ENCODE measurements at places on chromosomes 2 and 18.

GRCh38 chr2:60549928-60550177 is 3.6 kb downstream of the BCL11A start:
- no peak for DNase-seq

- DNase-seq, result no peak
Measured at GRCh38 chr2:166230724-166231070, 102.9 kb upstream of the SCN1A start.

GRCh38 chr18:56245866-56246580 is 392.4 kb downstream of the TXNL1 start:
- no peak for DNase-seq

DNA sequence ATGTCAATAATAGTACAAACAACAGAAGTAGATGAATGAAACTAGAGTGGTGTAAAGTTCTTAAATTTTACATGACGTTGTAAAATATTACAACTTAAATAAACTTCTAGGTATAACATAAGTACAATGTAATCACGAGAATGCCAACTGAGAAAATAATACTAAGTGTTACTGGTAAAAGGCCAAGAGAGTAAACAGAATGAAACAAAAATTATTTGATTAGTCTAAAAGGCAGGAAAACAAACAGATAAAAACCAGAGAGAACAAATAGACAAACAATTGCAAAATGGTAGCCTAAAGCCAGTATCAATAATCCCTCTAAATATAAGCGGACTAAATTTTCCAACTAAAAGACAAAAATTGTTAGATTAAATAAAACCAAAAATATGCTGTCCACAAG is 71.9 kb downstream of the SMAD2 start:
- no peak for DNase-seq

- DNase-seq, result no peak
Measured at GRCh38 chr2:226829721-226830631, 5.9 kb upstream of the RHBDD1 start.

GRCh38 chr2:190530248-190530900 is 4.1 kb downstream of the NEMP2 start:
- DNase-seq, result no peak

DNA sequence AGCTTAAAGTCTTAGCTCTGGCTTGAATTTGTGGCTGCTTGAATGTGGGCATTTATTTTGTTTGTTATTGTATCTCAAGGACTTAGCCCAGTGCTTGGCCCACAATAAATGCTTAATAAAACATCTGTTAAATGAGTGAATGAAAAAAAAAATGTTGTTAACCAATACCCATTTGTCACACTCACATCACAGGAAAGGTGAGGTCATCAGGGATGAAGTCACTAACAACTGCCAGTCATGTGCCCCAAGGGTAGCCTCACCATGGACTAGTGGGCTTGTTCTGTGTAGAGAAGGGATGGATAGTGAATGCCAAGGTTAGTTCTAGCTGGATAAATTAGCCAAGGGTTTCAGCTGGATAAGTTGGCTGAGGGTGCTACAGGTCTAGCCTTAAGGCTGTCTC is 3.0 kb downstream of the NRBP1 start:
- DNase-seq, result no peak

- DNase-seq, result no peak
Measured at GRCh38 chr2:7180638-7181370, 263.6 kb downstream of the RNF144A start.

GRCh38 chr18:75204732-75205513 is 4.0 kb downstream of the PTGR3 start:
- DNase-seq, result no peak

- DNase-seq, result no peak
Measured at GRCh38 chr2:202608142-202608852, 26.5 kb upstream of the FAM117B start.

Data from cortex of kidney (tissue), 1 donor.